Cerebellum (tissue), 4 donors: ENCODE measurements at places on chromosomes 13 and 19.

DNA sequence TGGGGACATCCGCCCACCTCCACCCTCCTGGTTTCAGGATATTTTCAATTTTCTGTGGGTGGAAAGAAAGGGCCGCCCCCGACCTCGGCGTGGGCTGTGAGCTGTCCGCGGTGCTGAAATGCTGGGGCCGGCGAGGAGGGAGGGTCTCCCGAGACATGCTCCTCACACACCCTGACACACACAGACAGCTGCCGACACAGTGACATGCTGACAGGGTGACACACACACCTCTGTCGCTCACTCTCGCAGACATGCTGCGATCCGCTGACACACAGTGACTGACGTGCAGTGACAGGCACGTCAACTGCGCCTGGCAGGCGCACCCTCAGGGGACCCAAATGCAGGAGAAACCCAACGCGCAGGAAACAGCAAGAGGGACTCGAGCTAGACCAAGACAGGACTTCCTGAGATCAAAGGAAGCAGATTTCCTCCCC lies 25.1 kb upstream of the MEIS3 start:
- no peak for DNase-seq

- DNase-seq = no peak
Measured at GRCh38 chr13:86878781-86879180, 792.4 kb upstream of the SLITRK5 start.

- no peak for DNase-seq
Measured at GRCh38 chr13:59543418-59543817, 620.3 kb downstream of the DIAPH3 start.

- DNase-seq = no peak
Measured at GRCh38 chr19:35451338-35452096, 3.5 kb downstream of the FFAR2 start.

- no peak for DNase-seq
Measured at GRCh38 chr19:11747277-11747676, 8.5 kb upstream of the ZNF823 start.

GRCh38 chr13:92136449-92137155 lies 738.2 kb downstream of the GPC5 start:
- no peak for DNase-seq

DNA sequence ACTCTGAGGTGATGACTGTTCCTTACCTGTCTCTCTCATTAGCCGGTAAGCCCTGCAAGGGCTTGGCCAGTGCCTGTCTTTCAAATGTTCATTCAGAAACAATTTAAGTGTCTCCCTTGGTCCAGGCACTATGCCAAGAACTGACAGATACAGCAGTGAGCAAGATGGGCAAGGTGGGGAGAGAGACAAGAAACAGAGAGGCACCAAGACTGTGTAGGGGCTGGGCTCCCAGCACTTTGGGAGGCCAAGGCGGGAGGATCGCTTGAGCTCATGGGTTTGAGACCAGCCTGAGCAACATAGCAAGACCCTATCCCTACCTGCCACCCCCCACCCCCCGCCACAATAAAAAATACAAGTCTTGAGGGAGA lies 1.3 kb upstream of the CCNE1 start:
- peak; percentile 65 for DNase-seq

- DNase-seq = no peak
Measured at GRCh38 chr19:7699003-7699402, 2.9 kb downstream of the FCER2 start.

GRCh38 chr13:47955836-47956235 lies 45.2 kb downstream of the SUCLA2 start:
- DNase-seq = no peak

GRCh38 chr13:49248622-49249002 lies 887 bp downstream of the CDADC1 start:
- DNase-seq = peak; percentile 10

GRCh38 chr13:85632526-85633195 lies 166.6 kb downstream of the SLITRK6 start:
- no peak for DNase-seq

DNA sequence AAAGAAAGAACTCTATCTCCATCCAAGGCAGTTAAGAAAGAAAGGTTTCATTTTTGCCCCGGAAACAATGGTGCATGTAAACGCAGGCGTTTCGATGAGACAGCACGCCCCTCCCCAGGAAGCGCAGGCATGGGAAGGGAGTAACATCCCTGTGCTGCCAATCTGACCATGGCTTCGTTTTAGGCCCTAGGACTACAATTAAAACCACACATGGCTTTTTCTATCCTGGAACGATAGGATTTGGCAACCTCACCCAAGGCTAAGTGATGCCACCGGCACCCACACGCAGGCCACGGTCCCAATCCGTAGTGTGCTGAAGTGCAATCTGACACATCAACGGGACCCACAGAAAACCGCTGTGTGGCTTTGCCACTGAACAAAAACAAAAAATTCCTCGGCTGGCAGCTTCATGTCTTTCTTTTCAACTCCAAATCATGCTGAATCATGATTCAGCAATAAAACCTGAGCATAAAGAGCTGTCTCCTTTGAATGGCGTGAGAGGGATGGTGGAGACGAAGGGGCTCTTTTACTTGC lies 24.2 kb downstream of the RANBP3 start:
- DNase-seq = no peak

GRCh38 chr19:47427241-47428176 lies 8.2 kb upstream of the MEIS3 start:
- DNase-seq = peak; percentile 81

GRCh38 chr19:49911381-49912145 lies 14.9 kb upstream of the IL4I1 start:
- no peak for DNase-seq

DNA sequence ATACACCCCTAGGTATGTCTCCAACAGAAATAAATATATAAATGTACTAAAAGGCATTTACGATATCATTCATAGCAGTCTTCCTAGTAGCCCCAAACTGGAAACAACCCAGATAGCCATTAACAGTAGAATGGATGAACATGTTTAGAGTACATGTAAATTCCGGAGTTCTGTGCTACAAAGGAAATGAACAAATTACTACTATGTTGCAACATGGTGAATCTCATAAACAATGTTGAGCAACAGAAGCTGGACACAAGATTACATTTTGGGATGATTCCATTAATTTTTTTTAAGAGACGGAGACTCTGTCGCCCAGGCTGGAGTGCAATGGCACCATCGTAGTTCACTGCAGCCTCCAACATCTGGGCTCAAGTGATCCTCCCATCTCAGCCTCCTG lies 5.9 kb upstream of the SLC7A10 start:
- DNase-seq = no peak

GRCh38 chr13:50864492-50864891 lies 21.0 kb upstream of the DLEU7 start:
- no peak for DNase-seq

DNA sequence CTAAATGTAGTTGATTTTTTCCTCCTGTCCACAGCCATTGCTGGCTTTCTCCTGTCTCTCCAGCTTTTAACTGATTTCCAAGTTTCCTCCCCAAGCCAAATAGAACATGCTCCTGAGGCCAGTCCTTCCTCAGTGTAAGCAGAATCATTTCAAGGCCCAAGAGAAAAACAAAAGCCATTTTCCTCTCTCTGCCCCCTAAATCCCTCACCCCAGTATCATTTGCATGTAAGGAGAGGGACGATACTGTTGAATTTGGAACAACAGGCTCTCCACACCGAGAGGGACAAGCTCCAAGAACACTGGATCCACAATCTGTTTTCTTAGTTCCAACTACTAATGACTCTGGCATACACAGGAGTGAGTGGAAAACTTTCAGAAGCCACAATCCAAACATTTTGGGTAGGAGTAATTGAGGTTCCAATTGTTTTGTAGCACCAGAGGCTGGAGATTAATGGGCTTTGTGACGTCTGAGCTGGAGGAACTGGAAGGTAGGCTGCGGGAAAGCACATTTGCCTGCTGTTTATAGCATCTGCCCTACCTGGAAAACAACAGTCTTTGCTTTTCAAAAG lies 156.8 kb downstream of the FLT1 start:
- DNase-seq = no peak

GRCh38 chr19:29851769-29852521 lies 40.2 kb downstream of the CCNE1 start:
- DNase-seq = no peak

GRCh38 chr19:32355309-32355708 lies 9.9 kb downstream of the ZNF507 start:
- no peak for DNase-seq

GRCh38 chr13:96053003-96053703 lies at the start of gene UGGT2:
TSS of gene UGGT2 (minus strand) at chr13:96053401. CDS start at chr13:96053312, 89 bp downstream.
- peak; percentile 86 for DNase-seq

GRCh38 chr13:96993634-96994016 lies 651 bp downstream of the OXGR1 start:
- DNase-seq = no peak

DNA sequence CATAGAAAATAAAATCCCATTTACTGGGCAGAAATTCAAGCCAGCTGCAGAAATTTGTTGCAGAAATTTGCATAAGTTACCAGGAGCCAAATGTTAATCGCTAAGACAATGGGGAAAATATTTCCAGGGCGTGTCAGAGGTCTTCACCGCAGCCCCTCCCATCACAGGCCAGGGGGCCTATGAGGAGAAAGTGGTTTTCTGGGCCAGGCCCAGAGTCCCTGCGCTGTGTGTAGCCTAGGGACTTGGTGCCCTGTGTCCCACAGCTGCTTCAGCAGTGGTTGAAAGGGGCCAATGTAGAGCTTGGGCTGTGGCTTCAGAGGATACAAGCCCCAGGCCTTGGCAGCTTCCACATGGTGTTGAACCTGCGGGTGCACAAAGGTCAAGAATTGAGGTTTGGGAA lies 278.9 kb upstream of the PCDH9 start:
- no peak for DNase-seq

DNA sequence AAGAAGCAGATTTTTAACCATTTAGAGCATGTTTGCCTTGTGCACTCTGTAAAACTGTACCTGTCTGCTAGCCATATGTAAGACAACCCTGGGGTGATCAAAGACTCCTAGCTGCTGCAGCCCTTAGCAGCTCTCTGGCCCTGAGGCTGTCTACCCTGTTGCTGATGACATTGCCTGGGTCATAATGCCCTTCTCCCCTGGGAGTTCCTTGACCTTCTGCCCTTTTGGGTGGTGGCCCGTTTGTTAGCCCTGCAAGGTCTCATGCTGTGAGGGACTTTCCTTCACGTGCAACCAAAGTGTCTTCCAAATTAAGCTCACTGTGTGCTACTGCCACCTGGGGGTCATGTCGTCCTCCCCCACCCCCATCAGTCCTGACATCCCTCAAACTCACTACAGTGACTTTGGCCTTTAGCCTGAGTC lies 7.4 kb downstream of the GPC6 start:
- DNase-seq = no peak

GRCh38 chr13:86563308-86563707 lies 764.1 kb upstream of the SLITRK6 start:
- DNase-seq = no peak

GRCh38 chr19:674282-675151 lies 1.7 kb upstream of the FSTL3 start:
- DNase-seq = no peak

DNA sequence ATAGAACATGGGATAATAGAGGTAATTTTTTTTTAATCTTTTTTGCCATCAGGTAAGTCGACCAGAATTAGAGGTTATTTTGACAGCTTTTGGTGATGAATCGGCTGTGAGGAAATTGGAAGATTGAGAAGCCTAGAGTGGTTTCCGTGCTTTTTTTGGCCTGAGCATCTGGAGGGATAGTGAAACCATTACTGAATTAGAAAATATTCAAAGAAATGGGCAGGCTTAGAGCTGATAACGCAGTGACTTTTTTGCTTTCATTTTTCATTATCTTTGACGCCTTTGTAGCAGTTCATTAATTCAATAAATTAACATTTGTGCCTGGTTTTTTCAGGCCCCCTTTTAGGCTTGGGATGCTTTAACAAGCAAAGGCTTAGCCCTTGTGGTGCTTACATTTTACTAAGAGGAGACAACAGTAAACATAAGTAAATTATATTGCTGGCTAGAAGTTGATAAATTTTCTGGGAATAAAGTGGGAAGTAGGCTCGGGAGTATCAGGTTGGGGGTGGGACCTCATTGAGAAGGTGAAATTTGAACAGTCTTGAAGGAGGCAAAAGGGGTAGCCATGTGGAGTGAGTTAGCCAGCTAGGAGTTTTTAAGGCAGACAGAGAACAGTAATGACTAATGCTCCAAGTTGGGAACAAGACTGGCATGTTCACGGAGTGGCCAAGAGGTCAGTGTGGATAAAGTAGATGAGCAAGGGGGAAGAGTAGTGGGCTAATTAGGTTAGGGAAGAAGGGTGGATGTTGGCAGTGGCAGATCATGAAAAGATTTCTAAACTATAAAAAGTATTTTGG lies 36.5 kb downstream of the GTF2F2 start:
- no peak for DNase-seq

GRCh38 chr13:100714478-100714877 lies 39.9 kb upstream of the TMTC4 start:
- no peak for DNase-seq

DNA sequence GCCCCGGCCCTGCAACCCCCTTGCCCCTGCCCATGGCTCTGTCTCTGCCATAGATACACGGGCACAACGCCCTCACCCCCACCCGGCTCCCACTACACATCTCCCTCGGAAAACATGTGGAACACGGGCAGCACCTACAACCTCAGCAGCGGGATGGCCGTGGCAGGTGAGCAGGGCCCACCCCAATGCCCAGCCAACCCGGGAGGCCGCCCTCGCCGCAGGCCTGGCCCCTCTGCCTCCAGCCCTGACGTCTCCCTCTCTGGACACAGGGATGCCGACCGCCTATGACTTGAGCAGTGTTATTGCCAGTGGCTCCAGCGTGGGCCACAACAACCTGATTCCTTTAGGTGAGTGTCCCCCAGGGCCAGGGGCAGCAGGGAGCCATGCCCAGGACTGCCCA lies 7.7 kb downstream of the YIPF2 start:
- DNase-seq = no peak

- DNase-seq = no peak
Measured at GRCh38 chr19:44566984-44567383, 37.5 kb upstream of the CEACAM20 start.

DNA sequence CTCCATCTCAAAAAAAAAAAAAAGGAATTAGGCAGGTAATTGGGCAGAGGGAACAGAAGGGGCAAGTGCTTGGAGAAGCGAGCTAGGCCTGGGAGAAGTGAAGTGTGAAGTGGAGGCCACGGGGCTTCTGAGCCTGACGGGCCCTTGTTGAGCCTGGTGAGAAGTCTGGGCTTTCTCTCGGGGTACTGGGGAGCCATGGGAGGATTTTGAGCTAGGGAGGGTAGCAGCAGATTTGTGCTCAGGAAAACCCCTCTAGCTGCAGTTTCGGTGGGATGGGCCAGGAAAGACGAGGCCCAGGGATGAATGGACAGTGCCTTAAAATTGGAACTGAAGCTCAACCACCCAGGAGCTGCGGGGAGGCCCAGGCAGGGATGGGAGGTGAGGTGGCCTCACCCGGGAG lies 8.0 kb downstream of the POLR1G start:
- DNase-seq = no peak

GRCh38 chr19:8416796-8417195 lies 3.7 kb downstream of the MARCHF2 start:
- DNase-seq = no peak

GRCh38 chr13:30134578-30134977 lies 172.8 kb downstream of the KATNAL1 start:
- no peak for DNase-seq

- DNase-seq = no peak
Measured at GRCh38 chr13:76643596-76643995, 242.6 kb downstream of the KCTD12 start.

- DNase-seq = no peak
Measured at GRCh38 chr19:19319732-19320360, 463 bp downstream of the SUGP1 start.

- no peak for DNase-seq
Measured at GRCh38 chr13:24234200-24234915, 73.8 kb downstream of the SPATA13 start.
